SW480 (cell line): ENCODE measurements at places on chromosomes 12 and 14.

DNA sequence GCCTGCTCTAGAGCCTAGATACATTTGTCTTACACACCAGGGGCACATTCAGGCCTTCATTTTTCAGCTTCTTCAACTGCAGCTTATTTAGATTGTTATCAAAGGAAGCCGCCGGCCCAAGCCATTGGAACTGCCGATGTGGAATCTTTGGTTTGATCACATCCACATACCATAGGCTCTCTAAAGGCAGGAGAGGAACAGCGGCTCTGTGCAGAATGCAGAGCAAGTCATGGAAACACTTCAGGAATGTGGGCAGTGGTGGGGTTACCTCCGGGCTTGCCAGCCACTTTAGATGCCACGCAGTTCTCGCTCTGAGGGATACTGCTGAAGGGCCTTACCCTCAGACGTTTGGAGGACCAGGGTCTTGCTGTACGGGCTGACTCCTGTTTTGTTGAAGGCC lies 53.4 kb upstream of the PYGL start:
- DNase-seq, result no peak

DNA sequence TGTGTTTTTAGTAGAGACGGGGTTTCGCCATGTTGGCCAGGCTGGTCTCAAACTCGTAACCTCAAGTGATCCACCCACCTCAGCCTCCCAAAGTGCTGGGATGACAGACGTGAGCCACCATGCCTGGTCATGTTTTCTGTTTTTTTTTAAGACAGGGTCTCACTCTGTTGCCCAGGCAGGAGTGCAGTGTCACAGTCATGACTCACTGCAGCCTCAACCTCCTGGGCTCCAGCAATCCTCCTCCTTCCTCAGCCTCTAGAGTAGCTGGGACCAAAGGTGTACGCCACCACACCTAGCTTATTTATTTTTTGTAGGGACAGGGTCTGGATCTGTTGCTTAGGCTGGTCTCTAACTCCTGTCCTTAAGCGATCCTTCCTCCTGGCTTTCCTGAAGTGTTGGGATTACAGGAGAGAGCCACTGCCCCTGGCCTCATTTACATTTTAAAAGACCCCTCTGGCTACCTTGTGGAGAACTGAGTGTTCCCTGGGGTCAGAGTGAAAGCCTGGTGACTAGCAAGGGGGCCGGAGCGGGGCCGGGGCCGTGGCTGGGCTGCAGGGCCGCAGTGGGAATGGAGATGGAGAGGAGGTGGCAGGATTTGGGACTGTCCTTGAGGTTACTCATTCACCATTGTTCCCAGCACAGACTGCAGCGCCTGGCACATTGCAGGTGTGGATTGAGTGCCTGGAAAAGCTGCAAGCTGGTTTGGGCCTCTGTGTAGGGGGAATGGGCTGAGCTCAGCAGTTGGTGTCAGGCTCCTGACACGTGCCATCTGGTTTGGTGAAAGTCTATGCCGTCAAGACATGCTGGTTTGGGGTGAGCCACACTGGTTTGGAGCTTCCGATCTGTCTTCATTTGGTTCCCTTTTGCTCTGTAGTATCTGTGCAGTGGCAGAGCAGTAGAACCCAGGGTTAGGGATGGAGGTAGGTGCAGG lies 18.1 kb downstream of the KMT5A start:
- DNase-seq, result no peak

DNA sequence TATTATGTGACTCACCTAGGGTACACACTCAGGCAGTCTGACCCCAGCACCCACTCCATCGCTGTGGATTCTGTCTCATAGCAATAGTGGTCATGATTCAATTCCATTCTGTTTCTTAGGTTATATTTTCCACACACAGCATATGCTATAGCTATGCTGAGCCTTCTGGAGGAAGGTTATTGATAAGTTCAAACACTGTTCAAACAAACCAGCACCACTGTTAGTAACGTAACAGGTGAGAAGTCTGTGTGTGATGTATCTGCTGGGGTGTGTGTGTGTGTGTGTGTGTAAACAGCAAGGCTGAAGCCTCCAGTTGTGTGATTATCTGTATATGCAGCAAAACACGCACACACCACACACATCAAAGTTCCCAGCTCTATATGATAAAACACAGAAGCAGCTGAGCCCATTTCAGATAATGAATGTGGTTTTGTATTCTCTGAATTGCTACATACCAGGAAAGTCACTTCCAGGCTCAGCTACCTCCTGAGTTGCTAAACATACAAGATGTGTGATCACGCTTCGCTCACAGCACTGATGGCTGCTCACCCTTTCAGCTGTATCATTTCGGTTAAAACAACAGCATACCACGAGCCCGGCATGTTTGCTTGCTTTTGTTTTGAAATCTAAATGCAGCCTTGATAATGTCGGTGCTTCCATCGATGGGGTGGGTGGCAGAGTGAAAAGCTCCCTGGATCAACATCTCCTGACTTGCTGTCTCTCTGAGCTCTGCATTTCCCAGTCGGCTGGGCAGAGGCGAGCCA lies 6.8 kb upstream of the SYNE3 start:
- DNase-seq, result peak; percentile 92

DNA sequence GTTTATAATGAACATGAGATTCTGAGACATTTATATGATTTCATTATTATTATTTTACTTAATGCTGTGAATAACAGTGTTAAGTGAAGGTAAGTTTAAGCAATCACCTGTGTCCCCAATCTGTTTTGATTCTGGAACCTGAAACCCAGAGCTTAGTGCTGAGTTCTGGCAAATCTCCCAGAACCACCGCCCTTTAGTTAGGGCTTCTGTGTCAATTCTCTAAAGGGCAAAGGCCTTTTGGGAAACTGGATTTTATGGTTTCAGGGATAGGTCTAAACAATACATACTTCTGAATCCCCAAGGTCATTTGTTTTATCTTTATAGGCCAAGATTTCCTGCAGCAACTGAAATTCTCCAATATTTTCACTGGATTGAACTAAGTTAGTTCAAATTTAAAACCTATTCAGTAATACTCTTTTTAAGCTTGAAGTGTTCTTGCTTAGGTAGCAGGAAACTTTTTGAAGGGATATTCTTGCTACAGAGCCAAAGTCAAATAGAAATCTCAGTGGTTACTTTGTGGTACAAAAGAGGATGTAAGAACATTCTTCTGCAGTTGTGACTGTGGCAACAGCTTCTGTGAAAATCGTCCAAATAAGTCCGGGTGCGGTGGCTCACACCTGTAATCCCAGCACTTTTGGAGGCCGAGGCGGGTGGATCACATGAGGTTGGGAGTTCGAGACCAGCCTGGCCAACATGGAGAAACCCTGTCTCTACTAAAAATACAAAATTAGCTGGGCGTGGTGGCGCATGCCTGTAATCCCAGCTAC lies 10.0 kb upstream of the PKP2 start:
- DNase-seq, result no peak

- DNase-seq, result peak; percentile 60
These were observed at the start of gene PGF for GRCh38 chr14:74955229-74956026. Gene PGF, minus strand, starts transcription at chr14:74955597. Its CDS starts 355 bp downstream, at chr14:74955242.

DNA sequence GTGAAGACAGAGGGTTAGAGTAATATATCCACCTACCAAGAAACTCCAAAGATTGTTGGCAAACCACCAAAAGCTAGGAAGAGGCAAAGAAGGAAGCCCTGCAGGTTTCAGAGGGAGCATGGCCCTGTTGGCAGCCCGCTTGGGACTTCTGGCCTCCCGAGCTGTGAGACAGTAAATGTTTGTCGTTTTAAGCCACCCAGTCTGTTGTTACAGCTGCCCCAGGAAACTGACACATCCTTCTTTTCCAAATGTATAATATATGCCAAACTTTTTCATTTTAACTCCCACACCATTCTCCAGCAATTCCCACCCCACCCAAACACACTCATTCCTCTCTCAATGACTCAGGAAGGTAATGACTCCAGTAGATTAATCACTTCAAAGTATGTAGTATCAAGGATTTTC lies 74.0 kb downstream of the RPS29 start:
- peak; percentile 62 for DNase-seq

- DNase-seq, result peak; percentile 79
These were observed 207.4 kb upstream of the EEA1 start for GRCh38 chr12:93136253-93137055.

DNA sequence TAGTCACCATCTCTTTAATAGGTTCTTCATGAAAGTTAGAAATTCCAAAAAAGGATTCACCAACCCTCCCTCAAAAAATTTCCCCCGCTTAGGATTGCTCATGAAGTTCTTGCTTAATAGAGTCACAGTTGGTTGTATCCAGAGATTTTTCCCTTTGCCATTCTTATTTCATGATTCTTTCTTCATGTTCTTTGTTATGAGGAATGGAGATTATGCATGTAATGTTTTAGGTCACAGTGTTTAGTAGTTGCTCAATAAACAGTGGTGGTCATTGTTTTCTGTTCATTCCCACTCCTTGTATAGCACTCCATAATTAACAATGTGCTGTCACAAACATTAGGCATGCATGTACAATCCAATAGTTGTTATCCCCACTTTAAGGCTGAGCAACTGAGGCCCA lies 51.2 kb upstream of the RTRAF start:
- DNase-seq, result no peak

GRCh38 chr12:97748298-97748697 lies 285.7 kb downstream of the RMST start:
- DNase-seq, result no peak

DNA sequence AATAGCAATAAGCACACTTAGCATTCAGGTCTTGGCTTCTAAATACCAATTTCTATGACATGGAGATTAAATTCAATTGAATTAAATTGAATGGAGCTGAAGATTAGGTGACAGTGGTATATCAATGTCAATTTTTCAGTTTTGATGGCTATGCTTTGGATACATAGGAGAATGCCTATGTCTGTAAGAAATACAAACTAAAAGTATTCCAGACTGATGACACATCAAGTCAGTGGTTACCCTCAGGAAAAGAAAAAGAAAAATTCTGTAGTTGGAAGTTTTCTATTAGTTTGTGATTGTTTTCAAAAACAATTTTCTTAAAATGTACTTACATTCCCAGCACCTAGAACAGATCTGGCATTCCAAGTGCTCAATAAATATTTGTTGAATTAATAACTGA lies 4.9 kb upstream of the DCAF4 start:
- DNase-seq, result no peak

GRCh38 chr14:53947094-53947445 lies 9.6 kb downstream of the BMP4 start:
- DNase-seq, result no peak

DNA sequence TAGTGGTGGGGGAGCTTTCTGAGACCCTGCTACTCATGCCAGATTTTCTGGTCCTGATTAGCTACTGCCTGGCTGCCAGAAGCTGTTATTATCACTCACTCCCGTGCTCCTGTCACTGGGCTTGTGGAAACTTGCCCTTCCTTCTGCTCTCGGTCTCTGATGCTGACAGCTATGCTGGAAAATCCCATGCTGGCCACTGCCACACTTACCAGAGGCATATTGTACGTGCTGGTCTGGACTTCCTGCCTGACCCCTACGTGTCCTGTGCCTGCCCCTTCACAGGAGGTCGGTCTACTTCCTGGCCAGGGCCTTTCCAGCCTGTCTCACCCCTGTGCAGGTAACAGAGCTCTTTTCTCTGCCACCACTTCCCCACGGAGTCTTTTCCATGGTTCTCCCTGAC lies 149.4 kb upstream of the PLEKHG7 start:
- DNase-seq, result no peak

GRCh38 chr12:124919521-124920352 lies 5.3 kb upstream of the UBC start:
- DNase-seq, result no peak

GRCh38 chr12:22672951-22673350 lies 48.0 kb downstream of the ETNK1 start:
- no peak for DNase-seq

- DNase-seq, result peak; percentile 58
These were observed 5.3 kb upstream of the ACACB start for GRCh38 chr12:109110988-109111495.

DNA sequence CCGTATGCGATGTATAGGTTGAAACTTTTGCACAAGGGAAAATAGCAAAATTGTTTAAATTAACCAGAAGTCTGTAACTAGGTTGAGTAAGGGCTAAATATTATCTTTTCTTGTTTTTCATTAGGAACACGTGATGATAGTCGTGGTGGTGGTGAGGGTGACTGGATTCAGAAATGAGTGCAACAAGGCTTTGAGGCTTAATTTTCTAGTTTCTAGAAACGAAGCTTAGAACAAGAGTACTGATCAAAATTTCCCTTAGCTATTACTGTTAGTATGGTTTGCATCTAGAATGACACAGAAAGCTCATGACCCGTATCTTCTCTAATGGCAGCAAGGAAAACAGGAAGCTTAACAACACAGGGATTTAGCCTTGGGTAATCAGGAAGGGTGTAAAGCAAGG lies 7.0 kb downstream of the SLIRP start:
- no peak for DNase-seq

- no peak for DNase-seq
These were observed 104.5 kb downstream of the ETNK1 start for GRCh38 chr12:22729431-22729956.

- no peak for DNase-seq
These were observed 42.0 kb upstream of the ETV6 start for GRCh38 chr12:11607313-11608081.
